ENCODE measurements at places on chromosomes 7 and 10.

DNA sequence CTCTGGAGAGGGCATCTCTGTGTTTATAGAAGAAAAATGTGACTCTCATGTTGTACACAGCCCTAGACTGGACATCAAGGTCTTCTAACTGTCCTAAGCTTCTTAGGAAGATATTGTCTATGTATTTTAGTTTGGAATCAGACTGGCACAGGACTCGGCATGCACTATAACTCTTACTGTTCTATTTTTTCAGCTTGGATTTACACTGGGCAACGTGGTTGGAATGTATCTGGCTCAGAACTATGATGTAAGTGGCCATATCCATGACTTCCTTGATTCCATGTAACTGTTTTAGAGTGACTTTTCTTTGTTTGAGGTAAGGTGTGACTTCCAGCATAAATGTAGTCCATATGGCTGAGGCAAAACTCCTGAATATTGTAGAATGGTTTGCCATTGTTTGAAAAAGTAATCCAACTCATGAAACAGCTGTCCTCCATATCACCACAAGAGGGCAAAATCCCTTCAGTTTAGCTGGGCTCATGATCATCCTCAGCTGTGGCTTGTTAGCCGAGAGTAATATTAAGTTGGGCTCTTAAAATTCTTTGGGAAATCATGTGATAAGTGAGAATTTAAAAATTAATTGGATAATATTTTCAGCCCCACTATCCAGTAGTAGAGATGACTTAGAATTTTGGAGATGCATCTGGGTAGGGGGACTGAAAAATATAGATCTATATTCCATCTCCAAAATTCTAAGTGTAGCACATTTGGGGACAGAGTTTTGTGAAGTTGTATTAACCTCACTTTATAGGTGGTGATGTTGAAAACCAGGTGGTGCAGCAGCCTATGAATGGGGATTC is 10.4 kb downstream of the STMP1 start:
- DNase-seq: peak; percentile 81

- DNase-seq: no peak
Observed at GRCh38 chr10:50851884-50852671, 33.3 kb downstream of the A1CF start.

DNA sequence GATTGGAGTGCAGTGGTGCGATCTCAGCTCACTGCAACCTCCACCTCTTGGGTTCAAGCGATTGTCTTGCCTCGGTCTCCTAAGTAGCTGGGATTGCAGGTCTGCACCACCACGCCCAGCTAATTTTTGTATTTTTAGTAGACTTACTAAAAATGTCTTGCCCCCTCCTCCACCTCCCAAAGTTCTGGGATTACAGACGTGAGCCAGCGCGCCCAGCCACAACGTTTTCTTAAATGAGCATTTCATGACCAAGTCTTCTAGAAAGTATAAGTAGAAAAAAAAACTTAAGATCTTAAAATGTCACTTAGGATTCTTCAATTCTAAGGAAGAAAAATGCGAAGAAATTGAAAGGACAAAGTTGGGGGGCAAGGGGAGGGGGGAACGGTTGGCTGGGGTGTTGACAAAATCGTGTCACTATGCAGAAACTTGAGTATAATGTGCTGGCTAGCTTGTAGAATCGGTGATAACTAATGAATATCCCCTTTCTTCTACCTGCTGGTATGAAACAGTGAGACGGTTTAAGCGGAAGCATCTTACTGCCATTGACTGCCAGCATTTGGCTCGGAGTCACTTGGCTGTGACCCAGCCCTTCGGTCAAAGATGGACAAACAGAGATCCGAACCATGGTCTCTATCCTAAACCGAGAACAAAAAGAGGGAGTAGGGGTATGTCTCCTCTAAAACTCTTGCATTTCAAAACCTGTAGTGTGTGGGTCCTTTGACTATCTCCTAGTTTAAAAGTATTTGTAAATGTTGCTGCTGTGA is 12.7 kb downstream of the FBH1 start:
- DNase-seq: no peak

- peak; percentile 85 for DNase-seq
Observed at GRCh38 chr10:70722820-70723424, 50.6 kb downstream of the ADAMTS14 start.

DNA sequence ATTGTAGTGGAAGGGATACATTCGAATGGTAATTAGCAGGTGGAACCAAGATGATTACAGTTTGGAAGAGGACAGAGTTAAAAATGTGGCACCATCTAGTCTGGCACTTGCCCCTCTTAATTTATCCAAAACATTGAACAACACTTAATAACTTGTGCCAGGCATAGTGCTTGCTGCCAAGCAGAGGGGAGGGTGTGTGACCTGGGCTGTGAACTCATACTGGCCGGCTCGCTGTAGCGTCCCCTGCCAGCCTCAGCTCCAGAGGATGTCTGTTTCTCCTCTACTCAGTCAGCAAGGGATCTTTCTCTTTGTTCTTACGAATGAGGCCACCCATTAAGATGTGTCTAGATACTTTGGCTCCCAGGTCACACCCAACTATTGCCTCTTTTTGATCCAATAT is 179.4 kb upstream of the INHBA start:
- no peak for DNase-seq

DNA sequence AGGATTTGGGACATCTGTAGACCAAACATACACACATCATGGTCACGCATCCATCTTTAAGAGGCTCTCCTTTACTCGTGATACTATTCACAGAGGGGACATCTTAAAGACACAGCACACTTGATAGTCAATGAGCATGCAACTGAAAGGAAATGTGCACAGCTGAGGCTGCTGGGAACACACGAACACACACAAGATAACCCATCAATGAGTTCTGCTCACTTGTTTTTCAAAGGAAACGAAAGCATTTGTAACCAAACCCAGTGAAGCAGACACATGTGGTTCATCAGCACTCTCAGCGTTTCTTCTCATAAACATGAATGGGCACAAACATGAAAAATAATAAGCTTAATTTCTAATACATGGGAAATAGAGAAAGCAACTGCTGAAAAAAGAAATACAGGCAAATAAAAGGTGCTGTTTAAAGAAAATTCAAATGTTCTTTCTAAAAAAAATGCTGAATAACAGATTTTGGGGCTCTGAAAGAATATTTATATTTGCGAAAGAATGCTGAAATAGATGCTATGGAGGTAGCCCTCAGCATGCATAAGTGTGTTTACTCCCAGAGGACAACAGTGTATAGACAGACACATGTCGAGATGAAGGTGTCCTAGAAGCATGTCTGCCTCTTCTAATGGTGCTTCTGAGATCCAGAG is 59.7 kb upstream of the LAMB4 start:
- DNase-seq: no peak

GRCh38 chr7:71595176-71595575 is 463.2 kb downstream of the GALNT17 start:
- no peak for DNase-seq

DNA sequence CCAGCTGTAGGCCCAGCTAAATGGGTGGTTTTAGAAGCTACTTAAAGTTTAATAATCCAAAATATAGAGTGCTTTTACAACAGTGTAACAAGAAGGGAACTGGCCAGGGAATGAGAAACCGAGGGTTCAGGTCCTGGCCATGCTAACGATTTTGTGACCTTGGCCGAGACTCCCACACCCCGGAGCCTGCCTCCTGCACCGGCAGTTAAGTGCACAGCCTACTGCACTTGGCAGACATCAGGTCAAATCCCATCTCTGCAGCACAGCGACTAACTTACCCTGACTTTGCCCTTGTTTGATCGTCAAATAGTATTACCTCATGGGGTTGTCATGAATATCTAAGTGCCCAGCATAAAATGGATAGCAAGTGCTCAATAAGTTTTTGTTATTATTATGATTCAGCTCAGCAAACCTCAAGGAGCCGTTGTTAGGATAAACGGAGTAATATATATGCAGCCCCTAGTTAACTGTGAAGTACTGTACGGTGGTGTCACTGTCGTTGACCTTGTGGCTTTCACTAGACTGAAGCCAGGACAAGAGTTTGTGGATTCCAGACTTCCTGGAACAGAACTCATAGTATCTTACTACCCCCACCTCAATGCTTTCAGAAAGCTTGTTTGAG is 35.5 kb downstream of the LYZL1 start:
- peak; percentile 28 for DNase-seq
